ENCODE measurements at places on chromosomes 6 and 20.

- DNase-seq: no peak
Observed at GRCh38 chr6:42197555-42198362, 3.0 kb upstream of the GUCA1B start.

DNA sequence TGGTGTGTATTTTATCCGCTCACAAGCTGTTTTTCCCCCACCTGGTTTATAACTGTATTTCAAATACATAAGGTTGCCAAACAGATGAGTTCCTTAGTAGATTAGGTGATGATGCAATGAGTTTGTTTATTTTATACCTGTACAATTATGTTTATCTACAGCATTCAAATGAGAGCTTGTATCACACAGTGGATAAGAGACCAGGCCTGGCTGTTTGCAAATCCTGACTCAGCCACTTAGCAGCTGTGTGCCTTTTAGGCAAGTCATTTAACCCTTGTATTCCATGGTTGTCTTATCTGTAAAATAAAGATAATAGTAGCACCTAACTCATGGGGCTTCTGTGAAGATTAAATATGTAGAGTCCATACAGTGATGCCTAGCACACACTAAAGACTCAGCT, 143.7 kb downstream of the MOXD1 start:
- DNase-seq: no peak

GRCh38 chr6:51618563-51618962, 468.9 kb downstream of the PKHD1 start:
- DNase-seq: no peak

- no peak for DNase-seq
Observed at GRCh38 chr6:159533568-159533967, 159.5 kb downstream of the SOD2 start.

DNA sequence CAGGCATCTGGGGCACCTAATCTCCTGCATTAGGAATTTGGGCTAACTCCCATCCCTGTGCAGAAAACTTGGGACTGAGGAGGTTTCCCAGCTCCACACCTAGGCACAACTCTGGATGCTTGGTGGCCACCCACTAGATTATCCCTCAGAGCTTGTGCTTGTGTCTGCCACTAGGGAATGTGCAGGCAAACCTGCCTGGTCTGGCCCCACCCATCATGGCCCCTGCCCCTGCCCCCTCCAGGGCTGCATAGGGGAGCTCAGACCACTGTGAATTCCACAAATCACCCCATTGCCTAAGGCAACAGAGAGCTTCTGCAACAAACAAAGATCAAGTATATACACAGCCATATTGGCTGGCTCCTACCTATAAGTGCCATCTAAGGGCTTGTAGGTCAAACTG, 31.1 kb downstream of the STMND1 start:
- DNase-seq: no peak

GRCh38 chr6:42239333-42239732, 21.7 kb upstream of the MRPS10 start:
- no peak for DNase-seq

- DNase-seq: no peak
Observed at GRCh38 chr20:31638317-31638716, 605 bp downstream of the COX4I2 start.

Data from stimulated activated CD4-positive, alpha-beta T cell treated with anti-CD3 and anti-CD28 coated beads, Interleukin-1b, Interleukin-23, amount 100 ng/mL, for 24 hours (primary cell).